ENCODE measurements at places on chromosomes 4 and X.

DNA sequence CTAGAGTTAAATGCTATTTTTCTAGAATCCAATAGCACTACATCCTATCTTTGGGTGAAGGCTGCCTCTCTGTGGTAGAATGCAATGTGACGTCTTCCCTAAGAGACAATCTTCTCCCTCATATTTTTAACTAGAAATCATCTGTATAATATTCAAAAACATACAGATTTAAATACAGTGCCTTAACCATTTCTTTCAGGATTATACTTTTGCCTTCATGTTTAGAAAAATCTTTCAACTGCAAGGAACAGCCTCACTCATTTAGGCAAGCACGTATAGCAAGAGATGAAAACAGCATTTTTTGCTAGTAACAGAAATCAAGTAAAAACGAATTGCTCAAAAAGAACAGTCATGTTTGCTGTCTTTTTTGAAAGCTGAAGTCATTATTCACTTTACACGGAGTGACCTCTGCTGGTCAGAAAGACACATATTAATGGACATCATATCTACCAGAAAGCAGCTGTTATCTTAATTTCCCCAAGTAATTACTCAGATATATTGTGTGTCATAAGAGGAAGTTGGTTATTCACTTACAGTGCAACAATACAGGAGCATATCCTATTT is 422.3 kb downstream of the STPG2 start:
- DNase-seq, result no peak

DNA sequence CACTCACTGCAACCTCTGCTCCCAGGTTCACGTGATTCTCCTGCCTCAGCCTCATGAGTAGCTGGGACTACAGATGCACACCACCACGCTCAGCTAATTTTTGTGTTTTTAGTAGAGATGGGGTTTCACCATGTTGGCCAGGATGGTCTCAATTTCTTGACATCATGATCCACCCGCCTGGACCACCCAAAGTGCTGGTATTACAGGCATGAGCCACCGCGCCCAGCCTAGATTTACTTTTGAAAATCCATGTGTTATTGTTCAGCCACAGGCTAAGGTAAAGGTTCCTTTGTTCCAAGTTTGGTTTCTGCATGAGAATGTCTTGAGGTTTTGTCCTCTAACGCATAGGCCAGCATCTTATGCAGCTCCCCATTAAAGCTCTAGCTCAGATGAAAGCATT is 371.6 kb downstream of the DMD start:
- no peak for DNase-seq

DNA sequence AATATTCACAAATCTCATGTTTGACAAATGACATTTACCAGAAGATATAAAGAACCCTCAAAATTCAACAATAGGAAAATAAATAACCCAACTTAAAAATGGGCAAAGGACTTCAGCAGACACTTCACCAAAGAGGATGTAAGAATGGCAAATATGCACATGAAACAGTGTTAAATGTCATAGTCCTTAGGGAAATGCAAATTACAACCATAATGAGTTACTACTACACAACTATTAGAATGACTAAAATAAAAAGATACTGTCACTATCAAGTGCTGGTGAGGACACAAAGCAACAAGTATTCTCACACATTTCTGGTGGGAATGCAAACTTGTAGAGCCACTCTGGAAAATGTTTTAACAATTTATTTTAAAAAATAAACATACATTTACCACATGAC is 40.8 kb upstream of the NR0B1 start:
- no peak for DNase-seq

DNA sequence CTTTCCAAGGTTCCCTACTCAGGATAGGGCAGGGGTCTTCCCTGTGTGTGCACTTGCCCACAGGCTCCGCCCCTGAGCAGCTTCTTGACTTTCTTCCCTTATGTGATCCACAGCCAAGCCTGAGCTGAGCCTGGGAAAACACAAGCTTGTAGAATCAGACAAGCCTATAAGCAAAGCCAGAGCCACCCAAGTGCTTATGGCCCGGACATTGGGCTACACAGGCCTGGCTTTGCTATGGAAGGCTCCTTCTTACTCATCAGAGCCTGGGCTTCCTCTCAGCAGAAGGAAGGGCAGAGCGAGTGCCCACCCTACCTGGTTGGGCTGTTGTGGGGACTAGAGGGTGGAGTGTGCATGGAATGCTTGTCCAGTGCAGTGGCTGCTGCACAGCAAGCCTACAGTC is 1.3 kb upstream of the TNIP2 start:
- DNase-seq, result no peak

DNA sequence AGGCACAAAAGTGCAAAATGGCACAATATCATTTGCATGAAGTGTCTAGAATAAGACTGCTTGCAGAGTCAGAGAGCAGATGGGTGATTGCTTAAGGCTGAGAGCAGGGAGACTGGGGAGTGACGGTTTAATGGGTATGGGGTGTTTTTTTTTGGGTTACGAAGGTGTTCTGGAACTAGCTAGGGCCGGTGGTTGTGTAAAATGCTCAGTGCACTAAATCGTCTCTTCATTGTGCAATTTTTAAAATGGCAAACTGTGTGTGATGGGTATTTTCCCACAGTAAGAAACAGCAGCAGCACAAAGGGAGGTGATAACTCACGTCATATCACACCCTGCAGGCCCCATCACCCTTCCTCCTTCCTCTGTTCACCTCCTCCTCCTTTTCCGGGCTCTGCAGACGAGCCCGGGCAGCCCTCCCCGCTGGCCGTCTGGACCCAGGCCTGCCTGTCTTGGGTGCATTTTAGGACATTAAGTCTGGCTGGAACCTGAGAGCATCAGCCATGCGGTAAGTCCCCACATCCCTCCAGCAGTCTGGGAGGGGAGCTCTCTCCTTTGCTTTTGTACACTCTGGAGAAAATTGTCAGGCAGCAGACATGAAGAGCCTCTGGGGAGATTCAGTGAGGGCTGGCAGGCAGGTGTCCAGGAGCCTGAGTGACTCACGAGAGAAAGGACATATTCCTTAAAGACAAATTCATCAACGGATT is 42.7 kb downstream of the ASMT start:
- DNase-seq, result peak; percentile 3

DNA sequence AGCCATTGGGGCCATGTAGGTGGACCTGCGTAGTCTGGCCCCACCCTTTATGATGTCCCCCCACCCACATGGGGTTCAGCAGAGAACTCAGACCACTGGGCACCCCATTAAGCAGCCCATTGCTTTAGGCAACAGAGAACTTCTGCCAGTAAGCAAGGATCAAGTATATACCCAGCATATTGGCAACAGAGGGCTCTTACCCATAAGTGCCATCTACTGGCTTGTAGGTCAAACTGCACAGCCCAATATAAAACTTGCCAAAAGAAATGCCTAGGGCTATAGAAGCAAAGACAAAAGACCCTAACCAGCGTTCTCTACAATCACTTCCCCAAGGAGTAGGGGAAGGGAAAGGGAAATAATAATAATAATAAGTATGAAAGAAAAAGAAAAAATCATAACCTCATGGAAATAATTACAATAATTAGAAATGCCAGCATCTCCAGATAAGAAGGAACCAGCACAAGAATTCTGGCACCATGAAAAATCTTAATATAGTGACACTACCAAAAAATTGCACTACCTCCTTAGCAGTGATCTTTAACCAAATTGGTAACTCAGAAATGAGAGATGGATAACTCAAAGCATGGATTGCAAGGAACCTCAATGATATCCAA is 1090.7 kb downstream of the FAT4 start:
- no peak for DNase-seq

DNA sequence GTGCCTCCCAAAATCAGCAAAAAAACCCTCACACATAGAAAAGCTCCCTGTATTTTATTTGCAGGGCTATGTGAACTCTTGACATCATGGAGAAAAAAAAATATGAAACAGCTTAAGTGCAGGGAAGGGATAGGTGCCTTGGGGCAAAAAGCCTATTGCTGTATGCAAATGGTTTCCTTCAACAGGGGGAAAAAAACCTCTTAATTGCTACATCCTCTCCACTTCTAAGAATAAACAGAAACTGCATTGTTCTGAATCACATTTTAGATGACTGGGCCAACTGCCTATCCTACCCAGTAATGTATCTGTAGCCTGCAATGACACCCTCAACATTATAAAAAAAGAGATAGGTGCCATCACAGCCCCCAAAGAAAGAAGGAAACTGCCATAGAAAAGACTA is 229.4 kb upstream of the GALNTL6 start:
- DNase-seq, result no peak

GRCh38 chrX:119690921-119691716 is 1.8 kb downstream of the SEPTIN6 start:
- no peak for DNase-seq

DNA sequence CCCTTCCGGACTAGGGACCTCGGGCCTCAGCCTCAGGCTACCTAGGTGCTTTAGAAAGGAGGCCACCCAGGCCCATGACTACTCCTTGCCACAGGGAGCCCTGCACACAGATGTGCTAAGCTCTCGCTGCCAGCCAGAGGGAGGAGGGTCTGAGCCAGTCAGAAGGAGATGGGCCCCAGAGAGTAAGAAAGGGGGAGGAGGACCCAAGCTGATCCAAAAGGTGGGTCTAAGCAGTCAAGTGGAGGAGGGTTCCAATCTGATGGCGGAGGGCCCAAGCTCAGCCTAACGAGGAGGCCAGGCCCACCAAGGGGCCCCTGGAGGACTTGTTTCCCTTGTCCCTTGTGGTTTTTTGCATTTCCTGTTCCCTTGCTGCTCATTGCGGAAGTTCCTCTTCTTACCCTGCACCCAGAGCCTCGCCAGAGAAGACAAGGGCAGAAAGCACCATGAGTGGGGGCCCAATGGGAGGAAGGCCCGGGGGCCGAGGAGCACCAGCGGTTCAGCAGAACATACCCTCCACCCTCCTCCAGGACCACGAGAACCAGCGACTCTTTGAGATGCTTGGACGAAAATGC is at the start of gene WAS:
TSS of gene WAS (plus strand) at position 389 of the 572 bp plus-strand sequence. CDS start at position 444, 55 bp downstream.
- no peak for DNase-seq

- DNase-seq, result no peak
Measured at GRCh38 chr4:4755306-4755705, 104.2 kb upstream of the MSX1 start.

DNA sequence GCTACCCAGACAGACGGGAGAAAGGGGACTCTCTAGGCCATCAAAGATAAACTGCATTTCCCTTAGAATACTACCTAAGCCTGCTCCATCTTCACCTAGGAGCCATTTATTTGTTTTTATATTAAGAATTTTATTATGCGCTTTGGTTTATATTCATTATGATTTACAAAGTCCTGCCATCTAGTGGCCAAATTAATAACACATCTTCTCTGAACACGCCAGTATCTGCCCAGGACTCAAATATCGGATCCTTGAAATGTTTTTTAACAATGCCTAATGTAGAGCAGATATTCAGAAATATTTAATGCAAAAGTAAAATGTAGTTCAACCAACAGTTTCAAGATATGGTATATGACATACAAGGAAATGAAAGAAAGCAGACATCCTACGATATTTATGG is 20.8 kb upstream of the PRPS2 start:
- no peak for DNase-seq

- no peak for DNase-seq
Measured at GRCh38 chrX:144259054-144259453, 375.2 kb downstream of the UBE2NL start.

DNA sequence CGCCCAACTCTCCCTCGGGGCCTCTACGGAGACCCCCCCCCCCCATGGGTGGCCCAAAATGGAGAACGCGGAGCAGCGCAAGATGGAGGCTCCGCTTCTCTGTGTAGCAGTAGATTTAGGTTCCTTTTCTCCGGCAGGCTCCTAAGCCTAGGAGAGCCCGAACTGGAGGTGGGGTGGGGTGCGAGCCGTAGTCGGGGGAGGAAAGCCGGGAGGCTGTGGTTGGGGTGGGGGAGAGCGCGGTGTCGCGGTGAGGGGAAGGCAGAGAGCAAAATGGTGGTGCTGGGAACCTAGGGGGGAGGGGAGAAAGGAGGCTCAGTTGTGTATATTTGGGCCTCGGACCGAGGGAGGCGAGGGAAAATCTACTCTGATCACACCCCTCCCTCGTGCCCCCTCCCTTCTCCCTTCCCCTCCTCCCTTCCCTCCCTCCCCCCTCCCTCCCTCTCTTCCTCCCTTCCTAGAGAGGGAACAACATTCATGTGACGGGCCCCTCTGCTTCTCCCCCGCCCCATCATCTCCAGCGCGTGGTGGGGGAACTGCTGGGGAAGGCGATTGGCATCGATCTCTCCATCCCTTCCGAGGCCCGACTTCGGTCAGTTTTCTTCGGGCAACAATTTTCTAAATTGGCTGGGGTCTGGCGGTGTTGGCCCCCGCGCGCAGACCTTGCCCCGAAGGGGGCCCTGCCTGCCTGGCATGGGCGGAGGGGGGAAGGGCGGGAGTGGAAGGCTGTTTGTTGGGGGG is at the start of gene STAG2:
TSS of gene STAG2 (plus strand) at position 439 of the 738 bp plus-strand sequence. CDS start 60,922 bp downstream, outside the sequence.
- DNase-seq, result peak; percentile 72

GRCh38 chr4:106803083-106803482 is 233.0 kb downstream of the DKK2 start:
- no peak for DNase-seq

- DNase-seq, result no peak
Measured at GRCh38 chrX:37646254-37646653, 39.3 kb upstream of the XK start.

DNA sequence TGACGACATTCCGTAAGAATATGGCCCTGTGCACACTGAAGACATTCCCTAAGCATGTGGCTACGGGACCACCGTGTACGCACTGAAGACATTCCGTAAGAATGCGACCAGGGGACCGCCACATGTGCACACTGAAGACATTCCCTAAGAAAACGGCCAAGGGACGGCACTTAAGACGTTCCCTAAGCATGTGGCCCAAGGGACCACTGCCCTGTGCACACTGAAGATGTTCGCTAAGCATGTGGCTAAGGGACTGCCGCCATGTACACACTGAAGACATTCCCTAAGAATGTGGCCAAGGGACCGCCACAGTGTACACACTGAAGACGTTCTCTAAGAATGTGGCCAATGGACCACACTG is 21.4 kb downstream of the DHRSX start:
- DNase-seq, result no peak

DNA sequence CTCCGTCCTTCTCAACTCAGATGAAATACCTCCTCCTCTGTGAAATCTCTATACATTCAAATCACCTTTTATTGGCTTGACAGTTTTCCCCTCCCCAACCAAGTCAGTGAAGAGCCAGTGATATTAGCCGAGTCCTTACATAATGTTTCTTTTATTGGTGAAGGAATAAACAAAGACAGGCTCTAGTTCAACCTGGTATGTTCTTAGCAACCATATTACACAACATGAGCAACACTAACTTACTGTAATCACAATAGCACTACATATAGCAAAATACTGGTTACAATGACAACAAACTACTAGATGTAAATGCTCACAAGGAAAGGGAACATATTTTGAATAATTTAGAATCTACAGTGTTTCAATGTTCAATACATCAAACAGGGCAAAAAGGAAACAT is 19.9 kb downstream of the DHX15 start:
- DNase-seq, result no peak

DNA sequence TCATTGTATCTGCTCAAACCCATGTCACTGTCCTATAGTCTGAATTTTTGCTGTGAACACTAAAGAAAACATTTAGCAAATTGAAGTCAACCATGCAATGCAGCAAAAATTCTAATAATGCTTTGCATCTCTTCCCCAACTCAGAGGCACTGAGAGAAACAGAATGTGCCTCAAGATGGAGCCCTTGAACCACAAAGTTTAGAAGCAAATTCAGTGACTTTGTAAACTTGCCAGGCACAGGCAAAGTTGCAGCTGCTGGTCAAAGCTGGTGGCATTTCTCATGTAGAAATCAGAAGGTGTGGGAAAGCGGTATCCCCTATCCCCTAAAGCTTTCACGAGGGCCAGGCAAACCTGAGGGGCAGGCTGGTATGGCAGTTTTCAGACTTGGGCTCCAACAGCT is 121.7 kb upstream of the DIPK2B start:
- no peak for DNase-seq
